ENCODE measurements at places on chromosomes 6 and 20.

DNA sequence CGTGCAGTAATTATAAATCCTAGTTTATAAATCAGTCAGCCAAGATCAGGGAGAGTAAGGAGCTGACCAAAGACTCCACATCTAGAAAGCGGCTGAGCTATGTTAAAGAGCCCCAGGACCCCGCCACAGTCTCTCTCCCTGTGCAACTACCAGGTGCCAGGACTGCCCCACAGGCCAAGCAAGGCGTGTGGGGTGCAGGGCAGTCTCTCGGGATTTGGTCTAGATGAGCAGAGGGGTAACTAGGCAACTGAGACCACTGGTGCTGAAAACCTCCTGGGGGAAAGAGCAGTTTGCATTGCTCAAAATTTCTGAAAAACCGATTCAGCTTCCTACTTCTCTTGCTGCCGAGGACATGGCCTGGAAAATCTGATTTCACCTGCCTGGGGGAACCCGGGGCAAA lies 10.4 kb downstream of the PMEPA1 start:
- no peak for DNase-seq

DNA sequence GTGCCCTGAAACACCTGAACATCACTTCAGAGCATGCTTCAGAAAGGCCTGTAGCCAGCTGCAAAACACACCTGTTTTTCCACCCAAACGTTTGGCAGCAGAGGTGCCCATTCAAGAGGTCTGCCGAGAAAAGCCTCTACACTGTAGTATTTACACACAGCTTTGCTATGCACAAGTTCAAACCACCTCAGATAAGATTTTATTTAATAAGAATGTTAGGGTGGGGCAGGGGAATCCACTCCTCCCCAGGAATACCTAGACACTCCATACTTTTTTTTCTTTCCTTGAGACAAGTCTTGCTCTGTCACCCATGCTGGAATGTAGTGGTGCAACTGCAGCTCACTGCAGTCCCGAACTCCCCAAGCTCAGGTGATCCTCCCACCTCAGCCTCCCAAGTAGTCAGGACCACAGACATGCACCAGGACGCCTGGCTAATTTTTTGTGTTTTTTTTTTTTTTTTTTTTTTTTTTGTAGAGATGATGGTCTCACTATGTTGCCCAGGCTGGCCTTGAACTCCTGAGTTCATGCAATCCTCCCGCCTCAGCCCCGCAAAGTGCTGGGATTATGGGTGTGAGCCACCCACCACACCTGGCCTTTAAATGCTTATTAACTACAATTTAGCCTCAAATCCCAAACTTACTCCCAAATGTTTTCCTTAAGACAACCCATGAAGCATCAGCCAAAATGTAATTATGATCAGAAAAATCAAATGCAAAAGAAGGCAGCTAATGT lies 9.7 kb downstream of the MRPL14 start:
- no peak for DNase-seq

DNA sequence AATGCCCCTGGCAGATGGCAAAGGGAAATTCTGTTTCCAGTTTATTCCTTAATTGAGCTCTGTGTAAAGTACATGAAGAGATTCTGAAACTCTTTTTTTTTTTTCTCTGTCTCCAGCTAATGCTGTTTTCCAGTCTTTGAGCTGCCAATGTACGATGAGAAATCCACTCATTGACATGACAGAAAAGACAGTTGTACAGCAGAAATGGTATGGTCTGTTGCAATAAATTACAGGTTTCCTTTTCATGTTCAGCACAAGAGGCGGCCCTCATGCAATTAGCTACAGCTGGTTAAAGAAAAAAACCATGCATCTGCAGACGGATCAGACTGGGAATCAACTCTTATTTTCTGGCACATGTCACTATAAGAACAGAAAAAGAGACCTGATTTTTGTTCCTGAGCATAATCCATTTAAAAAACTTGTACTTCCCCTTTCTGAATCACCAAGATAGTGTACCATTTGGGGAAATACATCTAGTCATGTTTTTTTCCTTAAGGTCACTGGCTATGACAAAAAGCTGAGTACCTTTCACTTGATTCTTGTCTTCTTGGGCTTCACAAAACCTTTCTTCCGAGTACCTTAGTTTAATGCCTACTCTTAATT lies 289.8 kb upstream of the PREP start:
- DNase-seq = no peak

- no peak for DNase-seq
Measured at GRCh38 chr6:108133594-108134179, 32.1 kb upstream of the NR2E1 start.

GRCh38 chr6:11398451-11399326 lies 138.9 kb upstream of the TMEM170B start:
- DNase-seq = no peak

DNA sequence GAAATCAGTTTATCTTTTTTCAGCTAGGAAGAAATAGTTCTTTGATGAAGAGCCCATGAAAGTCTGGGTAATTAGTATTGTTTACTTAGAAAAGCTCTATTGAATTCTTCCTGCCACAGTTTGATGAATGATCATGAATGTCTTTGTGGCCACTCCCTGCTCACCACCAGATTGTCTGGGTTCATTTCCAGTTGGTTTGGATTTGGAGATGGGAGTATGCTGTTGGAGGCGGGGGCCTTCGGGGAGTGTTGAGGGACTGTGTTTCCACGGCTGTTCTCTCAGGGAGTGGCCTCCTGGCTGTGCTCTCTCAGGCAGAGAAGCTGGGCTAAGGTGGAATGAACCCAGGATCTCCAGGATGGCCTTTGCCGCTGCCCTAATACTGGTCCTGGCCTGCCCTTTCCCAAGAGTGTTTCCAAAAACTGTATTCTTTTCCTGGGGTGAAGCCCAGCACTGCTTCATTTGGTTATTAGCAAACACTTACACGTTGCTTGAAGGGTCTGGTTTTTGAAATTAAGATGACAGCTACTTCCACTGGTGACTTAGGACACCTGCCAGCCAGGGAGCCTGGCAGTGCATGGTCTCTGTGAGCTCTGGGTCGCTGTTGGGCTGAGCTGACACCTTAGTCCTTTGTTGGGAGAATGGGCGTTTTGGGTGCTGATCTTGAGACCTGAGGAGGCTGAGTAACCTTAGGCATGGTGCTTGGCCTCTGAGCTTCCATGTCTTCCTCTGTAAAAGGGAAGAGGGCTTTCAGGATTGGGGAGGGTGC lies 23.2 kb downstream of the PRPF6 start:
- no peak for DNase-seq

DNA sequence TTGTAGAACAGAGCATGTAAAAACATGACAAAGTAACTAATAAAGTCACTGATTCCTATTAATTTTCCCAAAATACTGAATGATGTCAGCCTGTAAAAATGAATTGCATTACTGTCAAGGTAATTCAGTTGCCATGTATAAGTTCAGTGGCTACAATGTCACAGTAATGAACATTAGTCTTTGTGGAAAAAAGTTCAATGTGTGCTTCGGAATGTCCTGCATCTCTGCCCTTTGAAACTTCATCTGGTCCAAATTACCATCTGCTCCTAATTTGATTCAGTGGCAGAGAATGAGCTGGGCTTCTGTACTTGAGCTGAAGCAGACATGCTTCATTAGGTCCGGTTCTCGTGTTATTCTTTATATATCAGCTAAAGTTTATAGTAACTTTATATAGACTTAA lies 567.4 kb downstream of the COL12A1 start:
- DNase-seq = no peak

- DNase-seq = no peak
Measured at GRCh38 chr6:104788400-104788799, 71.3 kb downstream of the HACE1 start.

DNA sequence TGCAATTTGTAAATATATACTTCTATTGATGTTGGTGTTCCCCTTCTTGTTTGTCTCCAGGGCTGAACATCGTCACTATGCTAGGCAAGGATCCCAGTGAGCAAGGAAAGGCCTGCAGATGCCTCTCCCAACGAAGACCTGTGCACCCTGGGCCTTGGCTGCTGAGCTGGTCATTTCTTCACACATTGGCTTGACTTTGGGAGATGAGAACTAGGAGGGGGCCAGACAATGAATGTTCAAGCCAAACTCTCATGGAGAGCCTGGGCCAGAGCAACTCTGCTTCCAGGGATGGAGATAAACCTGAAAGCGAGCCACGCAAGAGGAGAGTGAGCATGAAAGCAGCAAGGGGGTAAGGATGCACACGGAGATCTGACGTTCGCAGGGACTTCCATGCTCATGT lies 104.0 kb downstream of the CLIC5 start:
- DNase-seq = no peak
